Right cardiac atrium (tissue), 5 donors: ENCODE measurements at places on chromosomes 4 and X. TPM values are rescaled to one million over a fixed set of nuclear protein-coding genes. Genes with fewer than 3 reads are reported as not detected.

DNA sequence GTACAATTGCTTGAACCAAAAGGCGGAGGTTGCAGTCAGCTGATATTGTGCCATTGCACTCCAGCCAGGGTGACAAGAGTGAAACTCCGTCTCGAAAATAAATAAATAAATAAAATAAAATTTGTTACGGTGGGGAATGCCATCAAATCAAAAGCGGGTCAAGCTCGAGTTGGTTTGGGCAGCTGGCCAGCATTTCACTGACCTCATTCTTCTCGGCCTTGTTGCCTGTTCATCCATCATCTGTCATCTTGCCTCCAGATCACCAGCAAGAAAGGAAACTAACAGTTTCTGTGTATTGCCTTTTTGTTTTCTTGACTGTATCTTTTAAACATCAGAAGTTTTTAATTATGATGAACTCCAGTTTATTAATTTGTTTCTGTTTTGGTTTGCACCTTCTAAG lies 31.5 kb upstream of the KLHL2 start:
- no peak for DNase-seq

- DNase-seq, result no peak
Measured at GRCh38 chr4:184906480-184907097, 80.8 kb upstream of the ACSL1 start.

DNA sequence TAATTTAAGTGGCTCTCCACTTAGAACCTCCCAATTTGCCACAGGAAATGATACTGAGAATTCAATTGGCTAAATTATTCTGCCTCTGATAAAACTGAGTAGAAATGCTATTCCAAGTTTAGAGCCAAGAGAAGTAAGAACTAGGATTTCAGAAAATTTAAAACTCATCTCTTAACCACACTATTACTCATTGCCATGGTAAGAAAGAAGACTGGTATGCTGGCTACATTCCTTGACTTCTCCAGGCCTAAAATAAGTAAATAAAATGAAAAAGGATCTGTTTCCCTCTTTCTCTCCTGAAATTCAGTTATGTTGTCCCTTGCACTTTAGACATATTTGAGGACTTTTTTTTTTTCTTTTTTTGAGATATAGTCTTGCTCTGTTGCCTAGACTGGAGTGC lies 23.3 kb downstream of the ZNF280C start:
- no peak for DNase-seq

DNA sequence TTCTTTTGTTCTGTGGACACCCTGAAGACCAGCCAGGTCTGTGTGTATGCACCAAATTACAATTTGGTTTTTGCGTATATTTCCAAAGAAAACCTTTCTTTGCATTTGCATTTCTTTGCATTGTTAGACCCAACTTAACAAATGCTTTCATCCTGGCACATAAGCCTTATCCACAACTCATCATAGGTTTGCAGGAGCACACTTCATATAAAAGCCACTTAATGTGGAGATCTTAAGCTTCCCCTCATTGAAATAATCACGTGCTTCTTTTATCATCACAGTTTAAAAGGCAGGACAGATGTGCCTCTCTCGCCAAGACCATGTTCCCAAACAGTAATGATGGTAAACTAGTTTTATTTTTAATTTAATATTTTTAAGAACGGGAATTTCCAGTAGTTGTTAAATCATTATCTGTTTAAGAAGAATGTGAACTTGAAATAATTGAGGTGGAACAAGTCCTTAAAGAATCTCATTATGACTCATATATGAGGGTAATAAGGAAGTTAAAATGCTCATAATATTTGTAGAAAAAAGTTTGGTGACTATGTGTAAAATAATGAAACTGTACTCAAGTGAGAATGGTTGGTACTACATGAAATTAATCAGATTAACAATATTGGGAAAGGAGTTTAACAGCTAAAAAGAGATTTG lies 65.5 kb downstream of the GLRA3 start:
- no peak for DNase-seq

SULT1E1 gene
- not detected for total RNA-seq

DNA sequence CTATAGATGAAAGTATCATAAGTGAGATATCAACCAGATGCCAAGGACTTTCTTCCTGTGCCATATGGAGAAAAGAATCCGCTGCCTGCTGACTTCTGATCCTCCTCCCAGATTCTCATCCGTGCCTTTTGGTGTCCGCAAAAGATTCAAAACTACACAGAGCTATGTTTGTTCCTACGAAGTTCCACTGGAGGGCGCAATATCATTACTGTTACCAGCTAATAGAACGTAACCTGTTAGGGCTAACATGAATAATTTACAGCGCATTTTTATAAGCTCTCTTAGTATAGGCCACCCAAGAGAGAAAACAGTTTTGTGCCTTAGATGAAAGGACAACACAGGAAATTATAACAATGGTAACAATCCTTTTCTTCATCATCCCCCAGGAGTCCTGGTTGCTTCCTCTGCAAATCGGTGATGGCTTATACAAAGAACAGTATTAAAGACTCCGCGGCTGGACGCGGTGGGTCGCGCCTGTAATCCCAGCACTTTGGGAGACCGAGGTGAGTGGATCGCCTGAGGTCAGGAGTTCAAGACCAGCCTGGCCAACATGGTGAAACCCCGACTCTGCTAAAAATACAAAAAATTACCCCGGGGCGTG lies 22.8 kb upstream of the CENPVL3 start:
- no peak for DNase-seq

UGT2A3 gene
- not detected for total RNA-seq

- DNase-seq, result peak; percentile 52
Measured at GRCh38 chrX:40468033-40468846, 112.5 kb upstream of the ATP6AP2 start.

TENT5D gene
- not detected for total RNA-seq

CYTL1 gene
- 0.62 TPM for total RNA-seq

DNA sequence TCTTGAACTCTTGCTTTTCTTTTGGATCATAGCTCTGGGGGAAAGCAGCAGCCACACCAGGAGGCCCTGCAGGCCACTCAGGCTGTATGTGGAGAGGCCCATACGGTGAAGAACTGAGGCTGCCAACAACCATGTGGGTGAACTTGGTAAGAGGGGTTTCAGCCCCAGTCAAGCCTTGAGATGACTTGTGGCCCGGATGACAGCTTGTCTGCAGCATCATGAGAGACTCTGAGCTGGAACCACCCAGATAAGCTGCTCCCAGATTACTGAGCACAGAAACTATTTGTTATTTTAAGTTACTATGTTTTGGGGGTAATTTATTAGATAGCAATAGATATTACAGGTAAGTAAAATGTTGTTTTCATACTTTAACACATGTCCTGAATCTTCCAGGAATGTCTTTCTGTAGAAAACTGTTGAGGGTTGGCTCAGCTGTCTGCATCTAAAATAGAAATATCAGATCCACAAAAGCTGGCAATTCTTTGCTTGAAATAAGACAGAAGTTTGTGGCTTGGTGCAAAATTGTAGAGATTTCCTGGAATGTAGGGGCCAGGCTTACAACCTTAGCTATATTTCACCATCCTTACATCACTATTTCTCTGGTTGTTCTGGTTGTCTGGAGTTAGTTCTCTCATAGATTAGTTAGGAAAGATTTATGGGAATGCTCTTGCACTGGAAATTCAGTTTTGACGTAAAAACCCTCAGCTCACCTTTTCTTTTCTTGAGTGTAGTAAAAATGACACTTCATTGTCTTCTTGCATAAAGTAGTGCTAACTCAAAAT lies 272.1 kb downstream of the RAPGEF2 start:
- DNase-seq, result no peak

DSPP gene
- total RNA-seq, result not detected

- no peak for DNase-seq
Measured at GRCh38 chr4:156790866-156791265, 180.7 kb downstream of the PDGFC start.

GRCh38 chr4:153794006-153794405 lies 5.1 kb upstream of the SFRP2 start:
- DNase-seq, result no peak

- DNase-seq, result peak; percentile 0
Measured at GRCh38 chr4:115850799-115851509, 737.5 kb upstream of the NDST4 start.

GRCh38 chrX:44002567-44002966 lies 29.4 kb upstream of the NDP start:
- DNase-seq, result no peak

GRCh38 chr4:2333916-2334644 lies 72.2 kb upstream of the MXD4 start:
- DNase-seq, result no peak

DACH2 gene
- 0.25 TPM for total RNA-seq

- DNase-seq, result no peak
Measured at GRCh38 chrX:44299177-44299576, 44.3 kb downstream of the EFHC2 start.

DNA sequence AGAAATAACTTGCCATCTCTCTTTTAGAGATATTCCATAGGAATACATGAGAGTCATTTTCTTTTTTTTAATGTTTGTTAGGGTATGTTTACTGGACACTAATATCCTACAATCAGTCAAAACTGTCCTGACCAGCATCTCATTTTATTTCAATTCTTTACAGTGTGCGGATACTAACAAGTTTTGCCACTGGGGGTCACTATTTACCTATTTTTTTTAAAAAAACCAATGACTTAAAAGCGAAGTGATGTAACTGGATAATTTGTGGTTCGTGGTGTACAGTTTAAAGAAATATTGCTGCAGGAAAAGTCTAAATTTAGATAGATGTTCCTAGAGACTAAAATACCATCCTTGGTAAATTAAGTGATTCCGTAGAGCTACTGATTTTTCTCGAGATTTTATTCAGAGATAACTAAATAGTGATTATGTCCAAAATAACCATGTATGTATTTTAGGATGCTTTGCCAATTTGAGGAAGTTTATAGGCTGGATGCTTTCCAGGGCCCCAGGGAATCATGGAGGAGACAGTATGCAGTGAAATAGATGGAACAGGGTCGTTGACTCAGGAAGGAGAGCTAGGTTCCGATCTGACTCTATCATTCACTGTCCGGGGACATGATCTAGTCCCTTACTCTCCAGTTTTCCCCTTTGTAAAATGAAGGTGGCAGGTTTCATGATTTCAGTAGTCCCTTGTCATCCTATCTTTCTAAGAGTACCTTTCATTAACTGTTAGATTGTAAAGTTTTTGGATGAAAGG lies 34.0 kb upstream of the GNPDA2 start:
- no peak for DNase-seq

GRCh38 chr4:184968366-184968765 lies 49.9 kb upstream of the HELT start:
- DNase-seq, result no peak

GPRASP3 gene
- 9.5 TPM for total RNA-seq

DNA sequence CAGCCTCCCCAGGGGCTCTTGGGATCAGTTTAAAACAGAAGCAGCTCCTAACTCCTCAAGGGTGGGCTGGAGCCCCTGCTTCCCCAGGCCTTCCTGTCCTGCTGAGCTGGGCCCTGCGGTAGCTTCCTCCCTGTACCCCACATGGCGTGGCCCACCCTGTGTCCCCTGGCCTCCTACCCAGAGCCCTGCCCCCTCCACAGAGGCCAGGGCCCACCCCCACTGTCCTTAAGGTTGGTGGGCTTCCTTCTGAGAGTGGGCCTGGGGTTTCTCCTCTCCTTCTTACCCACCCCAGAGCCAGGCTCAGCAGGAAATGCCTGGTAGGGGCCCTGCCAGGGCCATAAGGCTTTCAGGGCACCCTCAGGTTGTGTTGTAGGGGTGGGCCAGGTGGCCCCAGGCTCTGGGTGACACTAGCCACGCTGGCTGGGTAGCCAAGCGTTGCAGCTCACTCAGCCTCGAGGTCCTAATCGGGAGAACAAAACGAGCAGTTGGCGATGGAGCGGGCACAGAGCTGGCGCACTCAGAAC lies 11.6 kb downstream of the SH3BP2 start:
- peak; percentile 52 for DNase-seq

MAGEA4 gene
- not detected for total RNA-seq

- DNase-seq, result no peak
Measured at GRCh38 chr4:1783015-1783414, 10.1 kb upstream of the FGFR3 start.

CLDN22 gene
- not detected for total RNA-seq

OPRPN gene
- total RNA-seq, result not detected

LRIT3 gene
- total RNA-seq, result 0.09 TPM

GRCh38 chrX:73182502-73183114 lies 32.0 kb downstream of the NAP1L2 start:
- DNase-seq, result no peak

DNA sequence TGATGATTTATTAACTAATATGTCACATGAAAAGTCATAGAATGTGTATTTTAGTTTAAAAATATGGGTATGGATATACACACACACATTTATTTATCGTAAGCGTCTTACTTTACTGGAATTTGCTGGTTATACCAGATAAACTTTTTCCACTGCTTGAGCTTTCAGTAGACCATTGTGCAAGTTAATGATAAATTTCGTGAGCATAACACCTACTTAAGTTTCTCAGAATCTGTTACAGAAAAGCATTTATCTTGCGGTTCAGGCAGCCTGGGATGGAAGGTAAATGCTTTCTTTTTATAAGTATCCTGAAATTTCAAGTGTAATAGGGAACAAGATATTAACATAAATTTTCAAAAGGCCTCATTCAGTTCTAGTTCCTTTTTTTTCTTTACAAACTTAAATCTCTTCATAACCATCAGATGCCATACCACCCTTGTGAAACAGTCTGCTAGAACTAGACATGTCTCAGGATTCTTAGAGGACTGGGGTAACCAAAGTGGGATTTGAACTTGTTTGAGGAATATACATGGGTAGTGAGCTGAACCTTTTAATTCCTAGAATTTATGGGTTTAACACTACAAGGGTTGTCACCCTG lies 27.7 kb downstream of the ATP7A start:
- DNase-seq, result no peak

CNOT6L gene
- 27.1 TPM for total RNA-seq

GRCh38 chr4:92012899-92013867 lies 290.6 kb upstream of the GRID2 start:
- DNase-seq, result no peak

- DNase-seq, result no peak
Measured at GRCh38 chr4:150578745-150579501, 3.0 kb upstream of the MAB21L2 start.

DNA sequence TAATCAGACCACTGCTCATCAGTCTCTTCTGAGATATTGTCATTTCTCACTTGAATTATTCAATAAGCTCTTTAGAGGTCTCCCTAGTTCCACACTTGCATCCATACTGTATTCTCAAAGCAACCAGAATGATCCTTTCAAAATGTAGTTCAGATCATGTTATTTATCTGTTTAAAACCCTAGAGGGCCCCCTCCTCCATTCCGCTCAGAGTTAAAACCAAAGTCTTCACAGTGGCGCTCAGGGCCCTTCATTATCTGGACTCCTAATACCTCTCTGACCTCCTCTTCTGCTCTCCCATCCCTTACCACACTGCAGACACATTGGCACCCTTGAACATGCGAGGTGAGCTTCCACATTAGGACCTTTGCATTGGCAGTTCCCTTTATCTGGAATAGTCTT lies 32.7 kb upstream of the HPGDS start:
- DNase-seq, result no peak

GRCh38 chrX:71103110-71103983 lies 3.2 kb downstream of the CXorf65 start:
- DNase-seq, result no peak

OTUD5 gene
- total RNA-seq, result 25.9 TPM

GRCh38 chr4:77473509-77473908 lies 132.1 kb upstream of the CXCL13 start:
- DNase-seq, result no peak
